ENCODE measurements at places on chromosomes 1 and 21.

GRCh38 chr1:189036628-189037027 is 1441.0 kb downstream of the BRINP3 start:
- no peak for DNase-seq

DNA sequence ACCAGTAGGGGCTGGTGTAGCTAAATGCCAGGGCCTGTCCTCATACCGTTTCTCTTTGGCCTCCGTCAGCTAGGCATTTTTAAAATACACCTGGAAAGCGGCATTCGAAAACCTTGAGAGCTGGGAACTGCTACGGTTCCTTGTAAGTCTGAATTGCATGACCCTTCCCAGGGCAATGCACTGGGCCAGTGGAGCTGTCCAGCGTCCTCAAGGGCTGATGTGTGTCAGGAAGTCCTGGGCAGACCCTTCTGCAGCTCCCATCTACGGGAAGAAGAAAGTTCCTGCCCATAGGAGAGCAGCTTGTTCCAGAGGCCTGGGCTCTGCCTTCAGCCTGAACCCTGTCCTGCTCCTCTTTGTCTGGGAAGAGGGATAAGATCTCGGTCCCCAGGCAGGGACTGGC is 34.1 kb downstream of the UBASH3A start:
- DNase-seq, result no peak

- DNase-seq, result no peak
Measured at GRCh38 chr1:199226163-199226562, 587.3 kb downstream of the PTPRC start.

DNA sequence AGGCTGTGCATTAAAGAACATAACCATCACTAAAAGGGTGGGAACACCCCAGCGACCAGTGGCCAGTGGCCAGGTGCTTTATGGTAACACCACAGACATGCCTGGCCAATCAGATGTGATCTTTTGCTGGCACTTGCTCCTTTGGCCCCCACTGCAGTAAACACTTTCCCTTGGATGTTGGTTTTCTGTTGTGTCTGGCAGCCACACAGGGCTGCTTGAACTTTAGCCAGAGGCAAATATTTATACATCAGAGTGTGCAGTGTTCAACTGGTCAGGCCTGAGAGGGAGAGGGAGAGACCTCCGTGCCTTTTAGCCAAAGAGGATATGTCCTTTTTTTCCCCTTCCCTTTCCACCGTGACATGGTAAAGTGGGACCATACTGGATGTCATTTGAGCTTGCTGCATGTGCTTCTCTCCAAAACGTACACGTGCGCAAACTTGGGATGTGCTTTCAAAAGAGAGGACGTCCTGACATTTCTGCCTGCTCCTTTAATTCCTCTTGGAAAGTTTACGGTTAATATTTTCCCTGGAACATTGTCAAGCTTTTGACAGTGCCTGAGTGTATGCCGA is 101.2 kb downstream of the NFIA start:
- DNase-seq, result no peak

- DNase-seq, result no peak
Measured at GRCh38 chr1:167463875-167464575, 54.3 kb downstream of the CD247 start.

GRCh38 chr1:93991271-93991670 is 82.0 kb upstream of the GCLM start:
- DNase-seq, result no peak

Data from stimulated activated CD4-positive, alpha-beta T cell treated with anti-CD3 and anti-CD28 coated beads, Interleukin-1b, Interleukin-23, amount 100 ng/mL, for 4 hours (primary cell).